ENCODE measurements at places on chromosomes 7 and 10. TPM values are rescaled to one million over a fixed set of nuclear protein-coding genes. Genes with fewer than 3 reads are reported as not detected.
A peak's percentile ranks its signal among the peaks of the same experiment; 100 is the strongest.

DNA sequence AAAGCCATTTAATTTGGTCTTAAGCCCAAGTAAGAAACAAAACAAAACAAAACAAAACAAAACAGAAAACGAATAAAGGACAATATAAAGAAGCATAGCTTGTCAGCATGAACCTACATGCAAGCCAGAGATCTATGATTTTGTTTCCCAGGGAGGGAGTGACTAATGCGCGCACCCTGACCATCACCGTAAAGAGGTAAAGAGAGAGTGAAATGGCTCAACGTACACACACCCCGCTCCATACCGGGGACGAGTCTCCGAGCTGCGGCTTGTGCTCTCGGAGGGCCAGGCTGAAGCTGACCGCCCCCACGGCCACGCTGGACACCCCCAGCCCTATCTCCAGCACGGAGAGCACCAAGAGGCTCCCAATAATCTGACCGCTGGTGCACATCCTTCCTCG, 1.1 kb downstream of the TMEM196 start:
- DNase-seq, result no peak

- no peak for DNase-seq
Observed at GRCh38 chr10:14645239-14645960, 129.3 kb downstream of the FAM107B start.

- DNase-seq, result no peak
Observed at GRCh38 chr10:126465771-126466170, 77.5 kb upstream of the ADAM12 start.

DNA sequence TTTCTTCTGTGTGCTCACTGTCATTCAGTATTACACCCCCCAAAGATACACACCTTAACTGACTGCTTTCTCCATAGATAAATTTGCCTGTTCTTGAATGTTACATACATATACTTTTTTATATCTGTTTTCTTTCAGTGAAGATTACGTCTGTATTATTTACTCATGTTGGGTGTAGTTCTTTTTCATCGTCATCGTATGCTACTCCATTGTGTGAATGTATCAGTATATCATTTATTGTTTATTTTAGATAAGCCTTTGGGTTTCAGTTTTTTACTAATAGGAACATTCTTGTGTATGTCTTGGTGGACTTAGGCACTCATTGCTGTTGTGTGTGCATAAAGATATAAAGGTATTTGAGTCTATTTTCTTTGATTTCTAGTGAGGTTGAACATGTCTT, 64.4 kb downstream of the SEPTIN7 start:
- no peak for DNase-seq

- no peak for DNase-seq
Observed at GRCh38 chr10:26460736-26461135, 22.6 kb downstream of the APBB1IP start.

- DNase-seq, result no peak
Observed at GRCh38 chr7:128076796-128077271, 45.6 kb upstream of the LRRC4 start.

GRCh38 chr10:61662794-61663259, at the start of gene CABCOCO1:
TSS of gene CABCOCO1 (plus strand) at chr10:61662929. CDS start at chr10:61662973, 44 bp downstream.
- DNase-seq, result peak; percentile 57

- no peak for DNase-seq
Observed at GRCh38 chr7:151058781-151059366, 515 bp upstream of the SLC4A2 start.

GRCh38 chr7:40859965-40860543, 725.2 kb downstream of the SUGCT start:
- DNase-seq, result no peak

GRCh38 chr7:25727446-25727845, 424.6 kb upstream of the NFE2L3 start:
- no peak for DNase-seq

GRCh38 chr7:32298408-32299132, 191.6 kb downstream of the LSM5 start:
- DNase-seq, result peak; percentile 15

DNA sequence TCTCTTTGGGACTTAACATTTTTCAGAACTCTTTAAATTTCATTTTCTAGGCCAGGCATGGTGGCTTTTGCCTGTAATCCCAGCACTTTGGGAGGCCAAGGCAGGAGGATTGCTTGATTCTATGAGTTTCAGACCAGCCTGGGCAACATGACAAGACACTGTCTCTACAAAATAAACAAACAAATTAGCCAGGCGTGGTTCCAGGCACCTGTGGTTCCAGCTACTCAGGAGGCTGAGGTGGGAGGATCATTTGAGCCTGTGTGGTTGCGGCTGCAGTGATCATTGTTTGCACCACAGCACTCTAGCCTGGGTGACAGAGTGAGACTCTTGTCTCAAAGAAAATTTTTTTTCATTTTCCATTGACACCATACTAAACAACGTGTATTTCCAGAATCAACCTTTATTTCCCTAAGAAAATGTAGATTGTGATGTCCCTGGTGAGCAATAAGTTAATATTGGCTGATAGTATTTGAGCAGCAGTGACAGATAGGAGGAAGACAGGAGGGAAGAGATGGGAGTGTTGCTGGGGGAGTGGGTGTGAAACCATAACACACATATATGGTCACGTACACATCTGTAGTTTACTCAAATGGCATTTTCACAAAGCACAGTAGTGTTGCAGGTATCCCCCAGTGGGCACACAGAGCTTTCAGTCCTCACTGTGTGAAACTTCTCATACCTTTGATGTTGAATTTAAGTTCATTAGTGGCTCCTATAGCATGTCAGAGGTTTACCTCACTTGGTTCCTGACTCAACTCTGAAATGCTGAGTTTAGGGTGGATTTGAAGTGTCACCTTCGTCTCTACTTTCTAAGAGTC, 205.6 kb downstream of the AUTS2 start:
- no peak for DNase-seq

- DNase-seq, result no peak
Observed at GRCh38 chr10:13732465-13732881, 145.7 kb downstream of the PRPF18 start.

DNA sequence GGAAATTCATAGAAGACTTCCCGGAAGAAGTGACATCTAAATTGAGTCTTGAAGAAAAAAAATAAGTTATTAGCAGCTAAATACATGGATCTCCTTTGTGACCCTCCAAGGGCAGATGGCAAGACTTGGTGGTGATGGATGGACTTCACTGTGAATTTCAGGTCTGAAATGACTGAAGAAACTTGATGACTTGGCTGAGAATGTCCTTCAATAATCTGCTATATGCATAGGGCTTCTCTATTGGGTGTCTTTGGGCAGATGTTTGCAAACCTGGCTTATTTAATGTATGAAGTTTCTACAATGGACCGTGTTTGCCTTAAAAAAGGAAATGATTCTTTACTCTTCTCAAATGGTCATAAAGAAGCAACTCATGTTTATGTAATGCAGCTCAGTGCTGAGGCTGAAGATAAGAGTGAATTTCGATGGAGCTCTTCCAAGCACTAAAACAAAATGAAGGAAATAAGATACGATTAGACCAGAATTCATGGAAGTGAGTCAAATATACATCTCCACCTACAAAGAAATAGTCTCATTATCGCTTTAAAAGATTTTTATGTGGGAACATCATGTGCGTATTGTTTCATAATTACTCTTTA, 116.6 kb upstream of the WDR11 start:
- no peak for DNase-seq

DNA sequence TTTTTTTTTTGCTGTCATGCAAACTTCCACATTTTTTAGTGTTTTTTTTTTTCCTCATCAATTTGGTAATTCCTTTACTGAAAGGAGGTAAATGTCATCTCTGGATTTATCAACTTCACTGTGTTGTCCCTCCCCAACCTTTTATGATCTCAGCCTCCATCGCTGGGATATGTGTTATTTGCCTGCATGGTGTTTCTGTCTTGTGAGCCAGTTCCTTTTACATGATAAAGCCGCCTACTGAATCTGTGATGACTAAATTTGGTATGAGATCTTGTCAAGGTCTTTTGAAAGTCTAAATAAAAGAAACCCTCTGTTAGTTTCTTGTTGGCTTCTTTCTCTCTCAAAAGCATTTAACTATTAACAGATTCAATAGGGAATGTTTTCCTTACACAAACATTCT, 39.3 kb downstream of the TAS2R41 start:
- no peak for DNase-seq

DNA sequence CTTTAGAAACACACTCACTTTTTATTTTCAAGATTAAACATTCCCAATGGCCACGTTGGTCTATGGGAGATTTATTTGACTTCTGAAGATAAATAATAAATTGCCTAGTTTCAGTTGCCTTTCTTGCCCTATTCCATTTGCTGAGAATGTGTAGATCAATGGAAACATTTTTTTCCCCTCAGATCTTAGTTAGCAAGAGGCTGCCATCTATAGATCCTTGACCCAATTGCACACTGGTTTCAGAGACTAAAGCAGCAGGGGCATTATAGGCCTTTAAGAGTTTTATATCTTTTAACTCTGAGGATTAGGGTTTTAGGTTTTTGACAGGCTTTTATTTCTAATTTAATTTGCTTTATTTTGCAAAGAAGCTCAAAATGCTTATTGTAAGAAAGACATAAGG, 163.2 kb upstream of the GPR26 start:
- no peak for DNase-seq

Gene RNF32
- total RNA-seq, result 1.6 TPM

Gene ACSL5
- 0.33 TPM for total RNA-seq

Measured in progenitor cell of endocrine pancreas (in vitro differentiated cells).